Left cardiac atrium (tissue), 4 donors: ENCODE measurements at places on chromosomes 7 and 10.

- no peak for DNase-seq
These were observed 119.3 kb downstream of the C10orf90 start for GRCh38 chr10:126551202-126551601.

DNA sequence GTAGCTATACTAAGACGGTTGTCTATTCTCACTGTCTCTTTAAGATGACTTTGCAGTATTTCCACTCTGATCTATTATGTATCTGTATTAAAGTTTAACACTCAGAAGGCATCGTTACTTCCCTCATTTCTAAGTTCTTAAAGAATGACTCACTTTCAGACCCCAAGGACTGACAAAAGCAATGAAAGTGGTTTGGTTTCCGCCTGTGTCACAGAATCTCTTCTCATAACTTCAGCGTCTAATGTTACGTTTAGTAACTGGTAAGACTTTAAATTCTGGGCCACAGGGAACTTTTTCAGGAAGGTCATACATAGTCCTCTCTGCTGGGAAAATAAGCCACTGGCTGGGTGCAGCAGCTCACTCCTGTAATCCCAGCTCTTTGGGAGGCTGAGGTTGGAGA is 892.0 kb upstream of the AUTS2 start:
- DNase-seq = no peak

DNA sequence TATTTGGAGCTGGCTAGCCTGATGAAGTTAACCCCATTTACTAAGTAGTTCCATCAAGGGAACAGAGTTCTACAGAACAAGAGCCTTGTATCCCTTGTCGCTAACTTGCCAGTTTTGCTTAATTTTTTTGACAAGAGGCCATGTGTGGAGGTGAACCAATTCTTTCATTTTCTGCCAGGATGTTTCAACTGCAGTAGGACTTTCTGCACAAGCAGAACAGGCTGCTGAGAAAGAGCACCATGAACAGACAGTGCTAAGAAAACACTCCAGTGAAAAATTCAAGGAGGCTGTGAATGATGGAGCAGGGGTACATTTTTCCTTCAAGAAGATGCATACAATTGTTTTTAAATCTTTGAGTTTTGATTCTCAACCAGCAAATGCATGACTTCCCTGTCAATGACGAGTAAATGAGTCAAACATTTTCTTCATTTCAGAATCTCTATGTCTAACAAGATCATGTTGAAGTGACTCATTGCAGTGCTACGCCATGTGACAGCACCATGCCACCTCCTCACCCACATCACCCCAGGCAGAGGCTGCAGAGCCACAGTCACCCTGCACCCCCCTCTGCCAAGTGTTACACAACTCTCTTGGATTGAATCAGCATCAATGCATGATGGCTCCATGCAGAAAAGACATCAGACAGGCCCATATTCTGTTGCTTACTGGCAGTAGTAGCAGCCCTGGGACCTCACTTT is 193.1 kb downstream of the COBL start:
- DNase-seq = peak; percentile 47

DNA sequence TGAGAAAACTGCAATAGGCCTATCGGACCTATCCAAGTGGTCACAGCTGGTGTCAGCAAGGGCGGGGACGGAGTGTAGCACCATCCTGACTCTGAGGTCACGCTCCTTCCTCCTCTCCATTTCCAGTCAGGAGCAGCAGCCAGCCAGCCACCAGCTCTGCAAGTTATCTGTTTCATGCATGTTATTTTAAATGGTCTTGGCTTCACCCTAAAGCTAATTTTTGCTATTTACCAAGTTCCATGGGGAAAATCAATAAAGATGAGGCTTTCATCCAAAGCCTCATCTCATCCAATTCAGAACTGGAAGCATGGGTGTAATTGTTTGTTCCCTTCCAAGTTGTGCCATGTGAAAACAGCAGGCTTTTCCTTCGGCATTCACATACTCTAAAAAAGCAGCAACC is 49.3 kb downstream of the ICA1 start:
- DNase-seq = peak; percentile 36

DNA sequence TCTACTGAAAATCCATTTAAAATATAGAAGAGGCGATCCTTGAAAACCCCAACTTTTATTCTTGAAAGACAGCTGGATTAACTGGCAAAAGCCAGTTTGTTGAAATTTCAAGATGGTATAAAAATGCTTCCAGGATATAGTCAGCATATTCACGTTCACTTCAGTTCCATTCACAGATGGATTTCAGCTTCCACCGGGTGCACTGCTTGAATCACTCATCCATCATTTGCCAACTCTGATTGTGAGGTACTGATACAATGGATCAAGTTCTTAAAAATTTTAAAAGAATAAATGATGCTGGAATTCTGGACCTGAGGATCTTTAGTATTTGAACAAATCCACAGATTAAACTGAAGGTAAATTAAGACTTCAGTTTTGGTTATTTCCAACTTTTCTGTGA is 2.4 kb downstream of the PURB start:
- DNase-seq = no peak

- no peak for DNase-seq
These were observed 405.5 kb downstream of the RPS24 start for GRCh38 chr10:78438907-78439809.

- DNase-seq = no peak
These were observed 235.8 kb upstream of the IGFBP3 start for GRCh38 chr7:46156853-46157252.
